ENCODE measurements at places on chromosomes 11 and 22.

DNA sequence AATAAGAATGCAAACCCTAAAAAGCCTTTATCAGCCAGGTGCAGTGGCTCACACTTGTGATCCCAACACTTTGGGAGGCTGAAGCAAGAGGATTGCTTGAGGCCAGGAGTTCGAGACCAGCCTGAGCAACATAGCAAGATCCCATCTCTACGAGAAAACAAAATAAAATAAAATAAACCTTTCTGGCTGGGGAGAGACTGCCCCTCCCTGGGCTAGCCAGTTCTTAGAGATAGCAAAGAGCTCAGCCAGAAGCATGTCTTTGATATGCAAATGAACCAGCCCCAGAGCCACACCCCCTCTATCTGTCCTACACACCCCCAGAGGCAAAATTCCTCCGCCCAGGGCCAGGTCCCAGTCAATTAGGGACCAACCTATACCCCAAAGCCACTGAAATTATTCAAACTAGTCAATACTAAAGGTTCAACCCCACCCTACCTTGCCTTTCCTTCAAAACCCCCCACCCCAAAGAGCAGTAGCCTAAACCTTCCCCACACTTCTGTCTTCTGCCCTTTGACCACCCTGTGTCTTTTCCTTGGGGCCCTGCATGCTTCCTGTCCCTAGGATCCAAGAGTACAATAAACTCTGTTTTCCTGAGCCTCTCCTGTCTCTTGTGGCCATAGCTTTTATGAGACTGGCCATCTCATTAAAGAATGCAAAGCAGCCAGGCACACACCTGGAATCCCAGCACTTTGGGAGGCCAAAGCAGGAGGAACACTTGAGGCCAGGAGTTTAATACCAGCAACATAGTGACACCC is 37.3 kb upstream of the CXCR5 start:
- no peak for DNase-seq

DNA sequence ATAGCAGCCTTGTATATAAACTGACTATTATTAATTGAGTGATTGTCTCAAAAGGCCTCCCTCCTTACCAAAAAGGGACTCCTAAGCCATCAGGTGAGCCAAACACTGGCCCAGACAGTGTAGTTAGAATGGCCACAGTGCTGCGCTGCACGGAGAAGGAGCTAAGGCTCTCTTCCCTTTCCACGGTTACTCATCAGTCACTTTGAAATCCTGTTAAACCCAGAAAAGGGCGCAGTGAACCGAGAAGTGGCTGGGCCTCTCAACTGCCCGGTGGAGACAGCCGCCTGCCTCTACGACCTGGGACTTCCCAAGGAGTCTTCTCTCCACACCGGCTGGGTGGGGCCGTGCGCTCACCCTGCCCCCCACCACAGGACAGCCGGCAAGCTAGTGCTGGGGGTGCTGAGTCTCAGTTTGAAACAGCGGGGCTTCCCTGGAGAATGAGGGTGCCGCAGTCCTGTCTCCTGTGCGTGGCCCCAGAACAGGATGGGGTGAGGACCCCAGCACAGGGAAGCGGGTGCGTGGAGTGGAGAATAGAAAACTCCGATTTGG is 1.3 kb downstream of the MYH9 start:
- DNase-seq = no peak

DNA sequence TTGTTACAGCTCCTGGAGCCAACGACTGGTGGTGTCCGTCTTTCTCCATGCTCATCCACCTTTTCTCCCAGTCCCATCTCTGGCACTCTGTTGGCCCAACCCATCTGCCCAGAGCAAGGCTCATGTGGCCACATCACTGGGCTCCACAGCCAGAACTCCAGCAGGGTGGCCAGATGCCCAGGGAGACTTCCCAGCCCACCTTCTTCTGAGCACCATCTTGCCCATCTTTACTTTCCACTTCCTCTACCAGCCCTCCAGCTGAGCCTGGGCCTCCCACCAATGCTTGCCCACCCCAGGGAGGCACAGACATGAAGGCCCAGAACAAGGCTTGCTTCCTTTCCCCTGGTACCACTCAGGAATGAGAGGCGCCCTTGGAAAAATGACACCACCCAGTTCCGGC is 116.8 kb downstream of the BUD13 start:
- DNase-seq = peak; percentile 2

GRCh38 chr11:68546555-68546954 is 86.0 kb downstream of the PPP6R3 start:
- DNase-seq = no peak

- no peak for DNase-seq
Measured at GRCh38 chr11:117679461-117679860, 117.6 kb downstream of the DSCAML1 start.

DNA sequence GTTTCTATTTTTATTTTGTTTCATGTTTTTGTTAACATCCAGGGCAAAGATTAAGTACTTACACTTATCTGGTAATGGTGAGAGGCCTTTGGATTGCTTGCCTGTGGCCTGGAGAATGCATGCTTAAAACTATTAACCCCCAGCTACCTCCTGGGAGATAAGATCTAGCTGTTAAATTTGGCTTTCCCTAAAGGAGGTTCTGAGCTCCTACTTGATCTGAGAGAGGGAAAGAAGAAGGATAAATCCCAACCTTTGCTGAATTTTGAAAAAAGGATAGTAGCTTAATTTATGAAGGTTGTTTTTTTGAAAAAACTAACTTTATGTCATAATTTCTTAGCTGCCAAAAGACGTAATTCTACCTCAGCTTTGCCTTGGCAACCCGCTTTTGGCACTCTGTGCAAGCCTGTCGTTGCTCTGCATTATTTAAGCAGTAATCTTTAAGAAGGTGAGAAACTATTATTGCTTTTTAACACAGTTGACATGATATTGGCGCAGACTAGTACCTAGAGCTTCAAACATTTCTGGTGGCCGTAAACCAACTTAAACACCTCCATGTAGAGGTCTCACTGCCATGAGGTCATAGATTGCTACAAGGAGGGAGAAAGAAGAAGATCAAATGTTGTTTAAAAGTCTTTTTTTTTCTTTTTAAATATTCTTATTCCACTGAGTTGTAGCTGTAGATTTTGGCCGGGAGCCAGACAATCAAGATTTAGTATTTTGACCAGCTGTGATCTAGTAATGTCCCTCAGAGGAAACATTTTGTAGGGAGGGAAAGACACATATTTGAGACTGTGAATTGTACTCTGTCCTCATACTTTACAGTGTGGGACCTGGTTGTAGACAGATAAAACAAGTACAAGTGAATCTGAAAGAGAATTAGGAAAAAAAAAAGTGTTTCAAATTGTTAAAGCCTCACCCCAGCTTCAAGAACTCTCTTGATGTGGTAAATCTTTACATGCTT is 74.4 kb downstream of the WNT11 start:
- DNase-seq = peak; percentile 46

DNA sequence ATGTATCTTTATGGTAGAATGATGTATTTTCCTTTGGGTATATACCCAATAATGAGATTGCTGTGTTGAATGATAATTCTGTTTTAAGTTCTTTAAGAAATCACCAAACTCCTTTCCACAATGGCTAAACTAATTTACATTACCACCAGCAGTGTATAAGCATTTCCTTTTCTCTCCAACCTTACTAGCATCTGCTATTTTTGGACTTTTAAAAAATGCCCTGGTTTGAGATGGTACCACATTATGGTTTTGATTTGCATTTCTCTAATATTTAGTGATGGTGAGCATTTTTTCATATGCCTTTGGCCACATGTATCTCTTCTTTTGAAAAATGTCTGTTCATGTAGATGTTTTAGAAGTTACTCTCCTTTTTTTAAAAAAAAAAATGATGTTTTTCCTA is 142.0 kb downstream of the METTL15 start:
- no peak for DNase-seq

GRCh38 chr11:12897867-12898266 is 111.2 kb upstream of the RASSF10 start:
- no peak for DNase-seq

- DNase-seq = no peak
Measured at GRCh38 chr11:130227373-130227772, 67.8 kb downstream of the ST14 start.

DNA sequence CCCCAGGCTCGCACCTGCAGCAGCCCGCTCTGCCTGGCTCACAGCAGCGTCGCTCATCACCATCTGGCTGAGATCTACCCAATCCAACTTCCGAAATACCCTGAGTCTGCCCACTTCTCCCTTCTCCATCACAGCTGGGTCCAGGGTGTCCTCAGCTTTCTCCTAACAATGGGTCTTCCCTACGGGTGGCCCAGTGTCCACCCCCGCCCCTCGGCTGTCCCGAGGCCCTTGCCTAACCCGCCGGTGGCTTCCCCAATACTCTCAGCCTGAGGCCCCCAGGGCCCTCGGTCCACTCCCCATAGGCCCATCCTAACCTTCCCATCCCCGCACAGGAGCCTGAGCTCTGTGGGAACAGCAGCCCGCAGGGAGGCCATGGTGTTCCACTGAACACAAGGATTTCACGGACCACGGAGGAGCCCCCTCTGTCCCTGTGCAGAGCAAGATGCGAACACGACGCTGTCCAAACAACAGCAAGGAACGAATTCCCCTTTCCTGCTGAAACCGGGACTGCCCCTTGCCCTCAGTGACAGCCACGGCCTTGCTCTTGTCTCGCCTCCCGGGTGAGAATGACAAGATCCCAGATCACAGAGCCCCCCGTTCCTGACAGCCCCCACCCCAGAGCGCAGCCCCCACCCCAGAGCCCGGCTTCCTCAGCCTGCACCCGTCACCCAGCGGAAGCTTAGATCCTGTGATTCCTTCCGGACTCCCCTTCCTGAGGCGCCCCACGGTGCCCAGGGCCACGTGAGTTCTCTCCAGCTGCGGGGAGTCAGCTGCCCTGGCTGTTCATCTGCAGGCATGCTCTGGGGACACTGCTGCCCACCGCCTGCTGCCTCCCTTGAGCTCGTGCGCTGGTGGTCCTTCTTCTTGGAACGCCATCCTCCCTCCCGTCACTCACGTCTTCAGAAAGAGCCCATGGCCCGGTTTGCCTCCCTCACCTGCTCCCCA is 48.8 kb upstream of the CARS1 start:
- no peak for DNase-seq

DNA sequence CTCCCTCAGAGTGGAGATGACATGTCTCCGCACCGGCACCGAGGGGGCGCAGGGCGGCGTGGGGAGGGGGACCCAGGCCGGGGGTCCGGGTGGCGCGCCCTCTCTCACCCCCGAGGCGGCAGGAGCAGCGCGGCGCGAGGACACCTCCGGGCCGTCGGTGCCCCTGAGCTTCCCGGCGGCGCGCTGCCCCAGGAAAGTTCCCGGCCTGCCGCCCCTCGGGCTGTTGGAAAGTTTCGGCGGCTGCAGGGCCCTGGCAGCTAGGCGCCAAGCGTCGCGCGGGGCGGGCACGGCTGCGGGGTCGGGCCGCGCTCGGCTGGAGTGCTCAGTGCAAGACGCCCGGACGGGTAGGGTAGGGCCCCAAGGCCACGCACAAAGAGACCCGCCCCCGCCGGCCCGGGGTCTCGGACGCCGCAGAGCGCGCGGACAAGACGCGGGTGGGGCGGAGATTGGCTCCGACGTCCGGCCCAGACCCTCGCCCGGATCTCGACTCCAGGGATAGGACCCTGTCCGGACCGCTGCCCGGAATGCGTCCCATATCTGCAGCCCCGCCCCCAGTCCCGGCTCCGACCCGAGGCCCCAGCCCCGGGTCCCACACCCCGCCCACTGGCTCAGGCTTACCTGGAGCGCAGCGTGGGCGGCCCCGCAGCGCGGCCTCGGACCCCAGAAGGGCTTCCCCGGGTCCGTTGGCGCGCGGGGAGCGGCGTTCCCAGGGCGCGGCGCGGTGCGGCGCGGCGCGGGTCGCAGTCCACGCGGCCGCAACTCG is 471 bp downstream of the ARVCF start:
- peak; percentile 78 for DNase-seq

DNA sequence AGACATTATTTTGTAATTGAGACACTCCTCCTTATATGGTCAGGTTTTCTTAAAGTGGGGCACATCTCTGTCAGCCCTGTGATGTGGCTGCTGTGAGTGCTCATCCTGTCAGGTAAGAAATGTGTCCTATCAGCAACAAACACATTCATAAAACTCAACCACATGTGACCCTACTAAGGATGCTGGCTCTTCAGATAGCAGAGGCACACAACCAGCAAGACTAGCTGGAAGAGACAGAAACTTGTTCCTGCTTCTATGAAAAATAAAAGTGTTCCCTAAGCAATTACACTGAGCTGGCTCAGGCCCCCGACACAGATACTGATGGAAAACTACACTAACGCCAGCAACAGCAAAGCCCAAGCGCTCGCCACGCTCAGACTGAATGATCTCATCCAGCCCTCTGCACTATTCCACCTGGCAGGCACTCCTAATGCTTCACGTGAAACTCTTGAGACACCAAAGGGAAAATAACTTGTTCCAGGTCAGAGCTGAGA is 49.8 kb upstream of the CYP2D6 start:
- no peak for DNase-seq

- DNase-seq = peak; percentile 49
Measured at GRCh38 chr11:47552056-47552565, 821 bp downstream of the CELF1 start.

All from D341Med (cell line).